ENCODE measurements at places on chromosomes 13 and 19.

DNA sequence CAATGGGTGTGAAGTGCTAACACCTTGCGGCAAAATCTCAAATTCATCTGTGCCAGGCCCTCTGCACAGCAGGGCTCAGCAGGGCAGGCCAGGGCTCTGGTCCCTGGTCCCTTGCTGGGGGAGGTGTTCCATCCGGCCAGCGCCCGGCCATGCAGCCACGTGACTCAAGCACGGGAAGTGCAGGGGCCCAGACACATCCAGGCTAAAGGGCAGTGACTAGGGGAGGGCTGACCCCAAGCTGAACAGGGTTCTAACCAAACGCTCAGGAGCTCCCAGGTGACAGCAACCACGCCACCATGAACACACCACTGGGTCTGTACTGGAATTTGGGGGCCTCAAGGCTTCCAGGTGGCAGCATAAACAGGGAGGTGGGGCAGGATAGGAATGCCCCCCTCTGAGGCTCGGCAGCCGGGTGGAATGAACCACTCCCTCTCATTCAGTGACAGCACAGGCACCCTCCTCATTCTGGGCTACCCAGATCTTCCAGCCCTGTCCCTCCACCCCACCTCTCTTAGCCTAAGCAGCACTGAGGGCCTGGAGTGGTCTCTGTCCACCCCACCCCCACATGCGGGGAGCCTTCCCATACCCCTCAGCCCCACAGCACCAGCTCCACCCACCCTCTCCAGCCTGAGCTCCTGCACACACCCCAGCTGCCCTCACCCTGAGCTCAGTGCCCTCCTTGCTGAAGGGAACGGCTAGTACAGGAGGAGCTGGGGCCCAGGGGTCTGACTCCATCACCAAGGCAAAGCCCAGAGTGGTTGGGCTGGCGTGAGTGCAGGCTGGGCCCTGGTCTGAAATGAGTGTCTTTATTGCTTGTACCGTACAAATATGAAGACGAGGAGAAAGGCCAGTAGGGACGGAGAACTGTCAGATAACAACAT, 5.3 kb upstream of the CCNP start:
- DNase-seq, result no peak

DNA sequence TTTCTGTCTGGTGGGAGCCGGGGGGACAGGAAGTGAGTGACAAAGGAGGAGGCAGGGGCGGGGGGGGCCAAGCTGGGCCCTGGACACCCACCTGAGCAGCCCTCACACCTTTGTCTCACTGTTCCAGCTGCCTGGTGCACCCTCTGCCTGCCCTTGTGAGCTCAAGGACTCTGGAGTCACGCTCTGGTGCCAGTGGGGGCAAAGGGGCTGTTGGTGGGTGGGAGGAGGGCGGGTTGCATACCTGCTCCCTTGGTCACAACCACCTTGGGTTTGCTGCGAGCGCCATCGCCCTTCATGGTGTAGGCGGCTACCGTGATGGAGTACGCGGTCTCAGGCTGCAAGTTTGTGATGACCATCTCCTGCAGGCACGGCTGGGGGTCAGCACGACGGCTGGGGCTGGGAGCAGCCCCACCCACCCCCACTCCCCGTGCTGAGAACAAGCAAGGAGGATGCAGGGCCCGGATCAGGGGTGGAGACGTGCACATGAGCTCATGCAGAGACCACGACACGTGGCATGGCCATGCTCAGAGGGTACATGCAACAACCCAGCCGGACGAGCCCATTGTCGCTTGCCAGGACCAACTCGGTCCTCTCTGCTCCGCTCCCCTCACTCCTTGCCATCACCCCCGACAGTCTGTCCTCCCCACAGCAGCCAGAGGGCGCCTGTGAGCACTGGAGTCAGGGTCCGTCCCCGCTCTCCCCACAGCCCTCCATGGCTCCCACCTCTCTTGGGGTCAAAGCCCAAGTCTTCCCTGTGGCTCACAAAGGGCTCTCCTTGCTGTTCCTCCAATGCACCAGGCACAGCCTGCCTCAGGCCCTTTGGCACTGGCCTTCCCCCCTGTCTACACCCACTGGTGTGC, 114.9 kb downstream of the PTPRS start:
- DNase-seq, result no peak

DNA sequence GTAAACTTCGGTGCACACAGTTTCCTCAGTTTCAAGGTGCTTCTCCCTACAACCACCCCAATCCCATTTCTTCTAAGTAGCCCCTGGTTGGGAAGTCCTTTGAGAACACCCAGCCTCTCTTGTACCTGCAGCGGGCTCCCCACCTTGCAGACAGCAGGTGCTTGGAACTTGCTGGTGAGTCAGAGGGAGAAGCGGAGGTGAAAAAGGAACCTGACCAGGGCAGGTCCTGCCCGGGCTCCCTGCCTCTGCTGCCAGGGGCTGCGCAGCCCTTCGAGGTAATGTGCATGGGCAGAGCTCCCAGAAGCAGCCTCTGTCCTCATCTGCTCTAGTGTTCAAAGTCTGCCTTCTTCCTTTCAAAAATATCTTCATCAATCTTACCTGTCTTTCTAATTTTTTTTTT, 274.0 kb upstream of the SOX1 start:
- DNase-seq, result no peak

DNA sequence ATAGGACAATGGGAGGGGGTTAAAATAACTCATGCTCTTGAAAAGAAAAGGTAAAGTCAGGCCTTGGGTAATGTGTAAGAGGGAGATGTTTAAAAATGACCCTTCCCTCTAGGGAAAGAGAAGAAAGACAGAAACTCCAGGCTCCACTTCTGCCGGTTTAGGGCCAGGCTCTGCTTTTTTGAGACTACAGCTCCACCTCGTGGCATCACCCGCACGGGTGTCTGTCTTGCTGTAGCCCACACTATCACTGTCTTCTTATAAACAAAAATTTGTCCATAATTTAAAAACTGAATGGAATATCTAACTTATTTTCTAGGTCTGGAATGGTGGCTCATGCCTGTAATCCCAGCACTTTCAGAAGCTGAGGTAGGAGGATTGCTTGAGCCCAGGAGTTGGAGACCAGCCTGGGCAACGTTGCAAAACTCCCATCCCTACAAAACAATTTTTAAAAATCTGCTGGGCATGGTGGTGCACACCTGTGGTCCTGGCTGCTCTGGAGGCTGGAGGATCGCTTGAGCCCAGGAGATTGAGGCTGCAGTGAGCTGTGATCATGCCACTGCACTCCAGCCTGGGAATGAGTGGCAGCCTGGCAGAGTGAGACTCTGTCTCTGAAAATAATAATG, 65.1 kb upstream of the GTF3A start:
- DNase-seq, result peak; percentile 8
